Karpas-422 (cell line): ENCODE measurements at places on chromosomes 1 and 21. TPM values are rescaled to one million over a fixed set of nuclear protein-coding genes. Genes with fewer than 3 reads are reported as not detected.

DEPDC1 gene
- total RNA-seq, result 13.3 and 36.6 TPM in 2 replicates

- H3K36me3 ChIP-seq, result no peaks in the 10 kb centered on the region
- DNase-seq, result peak; percentile 99
- no peak overlapping the region for H3K27ac ChIP-seq
- no peaks in the 10 kb centered on the region for H3K27me3 ChIP-seq
- H3K4me1 ChIP-seq, result peaks cover 6% of the 10 kb centered on the region
- peak overlapping the region; percentile 33; the same call in 1 of the 2 replicates for H3K4me3 ChIP-seq
Measured at GRCh38 chr1:21607549-21608529, 61.3 kb downstream of the RAP1GAP start.

UBASH3A gene
- total RNA-seq, result not detected in 2 replicates

DNA sequence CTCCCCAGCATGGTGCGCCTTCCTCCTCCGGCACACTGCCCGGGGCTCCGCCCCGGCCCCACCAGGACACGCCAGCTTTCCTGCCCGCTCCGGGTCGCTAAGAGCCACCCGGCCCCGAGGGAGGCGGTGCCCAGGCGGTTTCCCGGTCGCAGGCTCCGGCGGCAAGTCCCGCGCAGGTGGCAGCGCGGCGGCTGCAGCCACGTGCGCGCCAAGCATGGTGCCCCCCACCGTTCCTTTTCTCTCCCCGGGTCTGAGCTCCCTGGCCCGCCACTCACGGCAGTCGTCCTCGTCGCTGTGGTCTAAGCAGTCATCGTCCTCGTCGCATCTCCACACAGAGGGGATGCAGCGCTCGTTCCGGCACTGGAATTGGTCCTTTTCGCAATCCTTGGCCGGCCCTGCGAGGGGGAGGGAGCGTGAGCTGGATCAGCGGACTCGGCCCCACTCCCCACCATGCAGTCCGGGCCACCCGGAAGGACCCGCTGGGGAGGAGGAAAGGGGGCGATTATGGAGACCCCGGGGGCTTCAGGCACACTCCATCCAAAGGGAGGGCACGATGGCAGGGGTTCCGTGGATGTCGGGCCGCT is 1.2 kb downstream of the LRP8 start:
- peak overlapping the region; percentile 85 for H3K27ac ChIP-seq
- peaks cover 43% of the 10 kb centered on the region for H3K4me1 ChIP-seq
- DNase-seq, result no peak
- H3K4me3 ChIP-seq, result peak overlapping the region; percentile 84
- no peaks in the 10 kb centered on the region for H3K27me3 ChIP-seq
- peaks cover 34% of the 10 kb centered on the region; the same call in 1 of the 2 replicates for H3K36me3 ChIP-seq

NUDT4B gene
- total RNA-seq, result 2.3 TPM in 1 of 2 replicates, not detected in the other

VTCN1 gene
- not detected in 2 replicates for total RNA-seq

DNA sequence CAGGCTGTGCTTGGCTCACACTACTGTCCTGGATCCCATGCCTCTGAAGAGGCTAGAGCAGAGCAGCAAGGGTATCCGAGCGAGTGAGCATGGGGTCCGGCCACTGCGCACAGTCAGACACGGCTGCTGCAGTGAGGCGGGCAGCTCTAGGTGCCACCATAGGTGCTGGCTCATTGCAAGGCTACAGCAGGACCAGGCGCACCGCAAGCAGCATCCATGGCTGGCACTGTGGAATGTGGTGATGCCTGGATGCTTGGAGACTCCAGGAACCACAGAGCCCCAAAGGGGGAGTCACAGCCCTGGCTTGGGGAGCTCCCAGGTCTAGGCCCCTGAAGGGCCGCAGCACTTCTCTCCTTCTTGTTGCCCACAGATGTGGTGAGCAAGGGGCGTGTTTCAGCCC is 47.2 kb downstream of the ATP6V1G3 start:
- no peak overlapping the region for H3K4me3 ChIP-seq
- H3K27me3 ChIP-seq, result no peaks in the 10 kb centered on the region
- no peak overlapping the region for H3K27ac ChIP-seq
- DNase-seq, result no peak
- peaks cover 22% of the 10 kb centered on the region for H3K4me1 ChIP-seq

RAB42 gene
- 0.37 and 2.2 TPM in 2 replicates for total RNA-seq
